ENCODE measurements at places on chromosomes 4 and X.

GRCh38 chrX:112759966-112760365 is 80.2 kb upstream of the LHFPL1 start:
- no peak for DNase-seq

DNA sequence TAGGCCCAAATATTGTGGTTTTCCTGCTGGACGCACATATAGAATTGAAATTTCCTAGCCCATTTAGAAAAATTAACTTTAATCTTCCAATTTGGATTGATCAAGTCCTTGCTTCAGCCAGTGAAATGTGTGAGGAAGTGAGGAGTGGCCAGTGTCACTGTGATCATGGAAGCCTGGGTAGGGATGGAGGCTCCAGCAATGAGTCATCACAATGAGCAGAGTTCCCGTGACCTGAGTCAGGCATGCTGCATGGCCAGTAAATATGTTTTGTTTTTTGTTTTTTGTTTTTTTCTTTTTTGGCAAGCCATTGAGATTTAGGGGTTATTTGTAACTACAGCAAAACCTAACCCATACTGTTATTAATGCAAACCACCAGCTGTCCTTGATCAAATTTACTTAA is 52.1 kb downstream of the IDS start:
- DNase-seq, result peak; percentile 57

GRCh38 chr4:109979920-109980717 is 67.4 kb downstream of the EGF start:
- peak; percentile 86 for DNase-seq

DNA sequence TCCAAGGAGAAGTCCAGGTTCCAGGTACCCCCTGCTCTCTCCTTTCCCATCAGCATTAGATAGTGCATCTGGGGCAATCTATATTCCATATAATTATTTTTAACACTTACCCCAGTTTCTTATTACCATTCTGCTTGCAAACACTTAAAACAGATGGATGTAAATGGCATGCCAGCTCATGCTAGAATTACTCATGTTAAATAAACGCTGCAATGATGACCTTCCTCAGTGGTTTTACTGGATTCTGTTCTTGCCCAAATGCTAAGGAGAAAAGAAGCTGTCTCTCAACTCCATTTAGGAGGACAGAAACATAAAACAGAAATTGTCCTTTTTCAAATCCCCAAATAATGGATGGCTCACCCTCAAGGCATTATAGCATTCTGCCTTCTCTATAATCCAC is 161.1 kb downstream of the NLGN4X start:
- DNase-seq, result no peak

- DNase-seq, result peak; percentile 75
These were observed 222.1 kb downstream of the FRMPD4 start for GRCh38 chrX:12360383-12360782.

- DNase-seq, result no peak
These were observed 36.6 kb downstream of the FHL1 start for GRCh38 chrX:136183917-136184316.

DNA sequence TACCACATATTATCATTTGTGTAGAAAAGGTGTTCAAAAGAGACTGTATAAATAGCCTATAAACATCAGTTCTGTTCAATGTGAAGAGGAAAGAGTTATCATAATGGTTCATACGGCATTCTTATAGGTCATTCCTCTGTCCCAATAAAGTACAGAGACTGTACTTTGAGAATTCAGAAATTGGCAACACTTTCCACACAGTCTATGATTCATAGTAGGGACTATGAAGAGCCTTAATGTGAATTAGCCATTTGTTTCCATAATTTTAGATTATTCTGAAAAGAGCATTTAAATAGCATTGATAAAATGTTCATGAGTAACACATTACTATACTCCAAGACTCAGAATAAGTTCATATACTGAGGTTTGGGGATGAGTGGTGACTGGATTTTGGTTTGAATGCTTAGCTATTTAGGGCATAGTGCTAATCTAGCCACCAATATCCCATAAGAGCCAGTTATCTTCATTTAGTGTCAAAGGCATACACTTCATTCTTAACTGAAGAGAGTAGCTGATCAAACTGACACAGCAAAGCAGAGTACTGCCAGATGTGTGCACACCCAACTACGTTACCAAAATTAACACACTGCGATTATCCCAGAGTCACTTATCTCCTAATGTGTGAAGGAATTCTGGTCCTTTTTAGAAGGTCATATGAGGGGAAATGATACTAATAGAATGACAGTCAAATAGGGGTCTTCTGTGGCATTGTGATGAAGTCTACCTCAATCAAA is 10.2 kb downstream of the ANK2 start:
- DNase-seq, result no peak

GRCh38 chrX:147962476-147962875 is 18.7 kb upstream of the FMR1NB start:
- DNase-seq, result peak; percentile 0

GRCh38 chr4:152503653-152504290 is 32.1 kb downstream of the FBXW7 start:
- no peak for DNase-seq

- peak; percentile 54 for DNase-seq
These were observed 30.3 kb downstream of the TLR10 start for GRCh38 chr4:38752372-38752940.

DNA sequence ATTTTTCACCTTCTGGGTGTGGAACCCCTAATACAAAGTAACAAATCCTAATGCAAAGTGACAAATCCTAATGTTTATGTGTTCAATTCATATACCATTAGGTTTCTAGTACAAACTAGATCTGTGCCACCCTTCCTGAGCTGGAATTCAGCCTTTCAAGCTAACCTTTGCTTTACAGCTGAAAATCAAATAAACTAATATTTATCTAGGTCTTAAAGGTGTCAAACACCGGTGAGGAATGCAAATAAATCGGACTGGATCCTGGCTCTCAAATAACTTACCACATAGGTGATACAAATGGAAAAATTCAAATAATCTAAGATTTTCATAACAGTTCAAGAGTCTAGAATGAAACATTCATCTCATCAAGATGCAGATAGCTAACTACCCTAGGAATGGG is 11.6 kb downstream of the IRF2 start:
- DNase-seq, result no peak

- DNase-seq, result no peak
These were observed 128.6 kb upstream of the FTHL17 start for GRCh38 chrX:31200430-31200829.

GRCh38 chr4:76293772-76294171 is 12.8 kb upstream of the STBD1 start:
- DNase-seq, result no peak

DNA sequence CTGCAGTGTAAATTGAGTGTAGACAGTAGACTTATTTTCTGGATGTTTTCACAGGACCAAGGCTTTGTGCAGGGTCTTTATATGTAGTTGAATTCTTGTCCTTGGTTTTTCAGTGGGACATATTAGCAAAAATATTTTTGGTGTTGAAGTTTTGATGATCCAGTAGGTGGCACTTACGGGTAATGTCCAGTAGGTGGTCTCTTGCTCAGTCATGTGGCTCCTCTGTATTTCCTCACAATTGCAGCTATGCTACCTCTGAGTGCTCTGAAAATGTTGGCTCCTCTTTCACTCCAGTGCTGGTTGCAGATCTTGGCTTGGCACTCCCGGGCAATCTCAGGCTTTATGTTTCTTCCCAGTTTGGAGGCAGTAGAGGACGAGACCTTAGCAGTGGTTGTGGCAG is 419.8 kb upstream of the AMOT start:
- DNase-seq, result no peak
